AG08395 (cell line): ENCODE measurements at places on chromosomes 6 and 20.

DNA sequence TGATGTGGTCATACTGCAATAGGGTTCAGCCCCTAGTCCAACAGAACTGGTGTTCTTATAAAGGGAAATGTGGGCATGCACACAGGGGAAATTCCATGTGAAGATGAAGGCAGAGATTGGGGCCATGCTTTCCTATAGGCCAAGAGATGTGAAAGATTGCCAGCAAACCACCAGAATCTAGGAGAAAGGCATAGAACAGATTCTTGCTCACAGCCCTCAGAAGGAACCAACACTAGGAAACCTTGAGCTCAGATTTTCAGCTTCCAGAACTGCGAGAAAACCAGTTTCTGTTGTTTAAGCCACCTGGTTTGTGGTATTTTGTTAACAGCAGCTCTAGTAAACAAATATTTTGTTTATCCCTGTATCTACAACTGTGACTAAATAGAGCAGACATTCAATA, 197.6 kb upstream of the CITED2 start:
- DNase-seq: no peak

DNA sequence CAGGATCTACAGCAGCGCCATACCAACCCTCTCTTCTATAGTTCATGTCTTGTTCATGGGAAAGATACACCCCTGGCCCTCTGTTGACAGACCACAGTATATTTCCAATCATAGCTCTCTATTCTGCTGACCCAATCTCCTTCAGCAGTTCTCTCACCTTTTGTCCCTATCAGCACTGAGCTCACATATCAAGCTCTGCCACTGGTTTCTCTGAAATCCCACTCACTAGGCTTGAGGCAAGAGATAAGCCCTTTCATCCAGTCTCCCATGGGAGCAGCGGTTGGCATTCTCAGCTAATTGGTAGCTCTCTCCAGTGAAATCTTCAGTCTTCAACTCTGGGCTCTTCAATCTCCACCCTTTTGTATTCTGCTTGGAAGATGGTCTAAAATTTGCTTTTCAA, 313.4 kb downstream of the GJA1 start:
- no peak for DNase-seq

GRCh38 chr20:25052255-25053194, 5.4 kb downstream of the ACSS1 start:
- peak; percentile 57 for DNase-seq

DNA sequence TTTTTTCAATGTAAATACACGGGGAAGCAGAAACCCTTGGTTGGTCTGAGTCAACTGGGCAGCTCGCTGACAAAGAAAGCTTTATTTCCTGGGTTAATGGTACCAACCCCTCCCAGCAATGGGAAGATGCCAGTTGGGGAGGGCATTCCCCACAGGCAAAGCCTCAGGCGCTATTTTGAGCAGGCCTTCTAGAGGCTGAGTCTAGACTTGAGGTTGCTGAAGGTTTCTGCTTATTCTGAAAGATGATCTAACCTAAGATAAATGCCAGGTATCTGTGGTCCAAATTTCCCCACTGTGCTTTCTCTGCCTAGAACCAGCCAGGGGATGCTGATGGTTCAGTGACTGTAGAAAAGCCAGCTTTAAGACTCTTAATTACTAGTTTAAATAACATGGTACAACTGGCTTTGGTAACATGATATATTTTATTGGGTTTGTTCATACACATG, 172.5 kb upstream of the JARID2 start:
- no peak for DNase-seq

DNA sequence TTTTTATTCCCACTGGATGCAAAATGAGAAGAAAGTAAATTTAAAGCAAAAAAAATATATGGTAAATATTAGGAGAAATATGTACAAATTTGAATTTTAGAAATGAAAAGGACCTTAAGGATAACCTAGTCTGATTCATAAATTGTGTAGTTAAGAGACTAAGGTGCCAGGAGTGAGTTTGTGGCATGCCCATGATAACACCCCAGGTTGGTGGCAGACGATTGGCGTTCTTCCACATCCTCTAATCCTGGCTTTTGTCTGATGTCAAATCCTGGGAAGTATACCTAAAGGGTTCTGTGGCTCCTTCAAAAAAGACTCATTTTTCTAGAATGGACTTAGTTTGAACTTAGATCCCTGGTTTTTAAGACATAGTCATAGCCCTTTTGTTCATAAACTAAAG, 62.2 kb downstream of the SAMD5 start:
- no peak for DNase-seq

- DNase-seq: no peak
Observed at GRCh38 chr6:126541806-126542491, 202.0 kb downstream of the CENPW start.

GRCh38 chr20:36261389-36262105, 25.3 kb downstream of the AAR2 start:
- DNase-seq: no peak

DNA sequence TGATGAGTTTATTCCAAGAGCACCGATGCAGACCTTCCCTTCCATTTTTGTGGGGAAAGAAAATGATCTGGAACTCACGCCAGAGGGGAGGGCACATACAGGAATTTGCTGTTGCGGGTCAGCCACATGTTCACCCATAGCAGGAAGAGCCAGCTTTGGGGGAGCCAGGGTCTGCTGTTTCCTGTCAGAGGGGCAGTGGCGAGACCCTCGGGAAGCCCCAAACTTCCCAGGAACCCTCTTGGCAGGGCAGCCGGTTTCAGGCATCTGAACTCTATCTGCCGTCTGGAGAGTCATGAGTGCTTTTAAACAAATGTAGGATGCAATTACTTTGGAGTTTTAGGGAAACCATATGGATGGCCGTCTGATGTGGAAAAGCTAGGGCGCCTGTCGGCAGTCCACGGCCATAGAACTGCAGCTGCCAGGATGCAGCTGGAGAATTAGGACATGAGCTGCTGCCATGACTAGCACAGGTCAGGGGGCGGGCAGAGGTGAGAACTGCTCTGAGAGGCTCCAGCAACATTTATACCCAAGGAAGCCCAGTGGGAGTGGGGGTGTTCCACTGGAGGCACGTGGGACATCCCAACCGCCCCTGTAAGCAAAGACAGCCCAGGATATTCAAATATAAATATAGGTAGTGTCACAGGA, 14.8 kb upstream of the SERPINB9 start:
- no peak for DNase-seq

DNA sequence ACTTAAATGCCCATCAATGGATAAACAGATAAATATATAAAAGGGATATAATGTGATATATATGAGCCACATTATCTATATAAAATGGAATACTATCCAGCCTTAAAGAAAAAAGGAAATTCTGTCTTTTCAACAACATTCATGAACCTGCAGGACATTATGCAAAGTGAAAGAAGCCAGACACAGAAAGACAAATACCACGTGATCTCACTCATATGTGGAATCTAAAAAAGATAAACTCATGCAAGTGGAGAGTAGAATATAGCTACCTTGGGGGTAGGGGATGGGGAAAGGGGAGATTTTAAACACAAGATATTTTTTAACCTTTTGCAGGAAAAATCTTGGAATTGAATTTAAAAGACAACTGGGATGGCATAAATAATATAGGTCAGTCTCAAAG, 1.5 kb upstream of the OR2J1 start:
- no peak for DNase-seq

- no peak for DNase-seq
Observed at GRCh38 chr6:42354702-42355101, 97.0 kb downstream of the TRERF1 start.

DNA sequence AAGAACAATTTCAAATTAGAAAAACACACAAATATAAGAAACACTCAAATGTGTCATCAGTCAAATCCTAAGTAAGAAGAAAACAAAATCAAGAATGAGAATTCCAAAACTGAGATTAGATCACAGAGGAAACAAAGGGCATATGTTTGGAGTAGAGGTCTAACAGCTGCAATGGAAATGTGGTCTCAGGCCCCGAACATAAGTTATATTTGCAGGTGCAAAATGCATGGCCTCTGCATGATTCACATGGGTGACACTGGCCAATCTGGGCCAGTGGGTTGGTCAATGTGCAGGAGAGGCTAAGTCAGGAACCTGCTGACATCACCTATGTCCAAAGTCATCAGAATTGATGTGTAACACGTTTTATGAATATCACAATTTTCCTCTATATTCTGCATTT, 108.5 kb upstream of the MAP7 start:
- DNase-seq: no peak

GRCh38 chr20:63896264-63897105, 1.6 kb downstream of the DNAJC5 start:
- DNase-seq: peak; percentile 27

- DNase-seq: peak; percentile 70
Observed at GRCh38 chr6:150395388-150396009, 26.7 kb downstream of the IYD start.

- DNase-seq: peak; percentile 73
Observed at GRCh38 chr6:39707962-39708683, 17.1 kb downstream of the KIF6 start.

DNA sequence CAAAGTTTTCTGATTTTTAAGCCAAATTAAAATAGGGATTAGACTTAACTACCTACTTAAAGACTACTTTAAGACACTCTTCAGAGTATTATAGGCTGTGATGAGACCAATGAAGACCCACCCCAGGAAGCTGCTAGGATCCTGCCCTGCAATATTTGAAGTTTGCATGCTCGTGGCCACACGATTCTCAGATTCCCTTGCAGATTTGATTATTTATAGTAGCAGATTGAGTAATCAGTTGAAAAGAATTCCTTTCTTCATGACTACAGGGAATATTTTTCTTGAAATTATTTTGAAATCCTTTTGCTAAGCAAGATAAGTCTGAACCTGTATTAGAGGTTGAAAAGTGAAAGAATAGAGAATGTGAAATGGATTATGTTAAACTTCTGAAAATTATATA, 122.3 kb downstream of the B3GAT2 start:
- DNase-seq: peak; percentile 28

DNA sequence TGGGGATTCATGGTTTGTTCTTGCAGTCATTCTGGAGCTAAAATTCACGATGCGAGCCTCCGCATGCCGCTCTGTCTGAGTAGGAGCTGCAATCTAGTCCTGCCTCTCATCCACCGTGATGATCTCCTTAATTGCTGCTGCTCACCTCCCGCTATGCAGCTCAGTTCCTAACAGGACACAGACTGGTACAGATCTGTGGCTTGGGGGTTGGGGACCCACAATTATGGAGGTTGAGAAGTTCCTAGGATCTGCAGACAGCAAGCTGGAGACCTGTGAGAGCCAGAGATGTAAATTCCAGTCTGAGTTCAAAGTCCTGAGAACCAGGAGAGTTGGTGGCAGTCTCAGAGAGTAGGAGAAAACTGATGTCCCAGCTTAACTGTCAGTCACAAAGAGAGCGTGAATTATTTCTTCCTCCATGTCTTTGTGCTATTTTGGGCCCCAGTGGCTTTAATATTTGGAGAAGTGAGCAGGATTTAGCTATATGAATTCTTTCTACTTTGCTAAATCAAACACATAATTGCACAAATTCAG, 378.7 kb upstream of the MAN1A1 start:
- no peak for DNase-seq

GRCh38 chr6:27505209-27506027, 32.5 kb upstream of the ZNF184 start:
- DNase-seq: peak; percentile 17

DNA sequence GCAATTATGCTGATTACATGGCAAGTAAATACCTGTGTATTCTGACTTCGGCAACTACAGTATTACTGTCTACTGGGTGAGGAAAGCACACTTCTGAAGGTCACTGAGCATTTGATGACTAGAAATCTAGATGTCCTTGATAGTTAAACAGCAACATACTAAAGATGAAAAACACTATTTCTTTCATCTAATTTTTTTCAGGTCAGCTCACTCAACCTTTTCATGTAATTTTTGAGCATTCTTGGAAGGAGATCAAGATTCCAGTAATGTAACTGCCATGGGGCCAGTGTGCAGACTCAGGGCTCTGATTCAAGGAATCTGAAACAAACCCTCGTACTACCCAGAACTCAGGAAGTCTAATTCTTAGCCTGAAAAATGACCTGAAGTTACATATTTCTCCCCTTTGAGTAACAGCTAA, 222.6 kb upstream of the TAB2 start:
- no peak for DNase-seq

- no peak for DNase-seq
Observed at GRCh38 chr6:28295326-28295725, 14.0 kb downstream of the PGBD1 start.

DNA sequence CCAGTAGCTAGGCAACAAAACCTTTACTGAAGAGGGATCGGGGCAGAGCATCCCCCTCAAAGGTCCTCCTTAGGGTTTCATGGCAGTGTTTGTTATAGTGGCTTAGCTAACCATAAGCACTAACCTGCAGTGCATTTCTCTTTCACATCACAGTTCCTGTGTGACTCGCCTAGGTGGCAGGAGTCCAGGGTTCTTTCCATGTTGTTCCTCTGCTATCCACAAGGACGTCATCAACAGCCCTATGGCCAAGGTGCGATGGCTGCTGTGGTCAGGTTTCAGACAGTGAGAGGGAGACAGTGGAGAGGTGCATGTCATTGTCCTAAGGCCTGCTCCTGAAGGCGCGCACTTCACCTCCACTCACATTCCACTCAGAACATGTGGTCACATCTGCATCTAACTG, 38.8 kb upstream of the FOXA2 start:
- DNase-seq: no peak

GRCh38 chr20:8432435-8433148, 300.5 kb downstream of the PLCB1 start:
- DNase-seq: no peak

DNA sequence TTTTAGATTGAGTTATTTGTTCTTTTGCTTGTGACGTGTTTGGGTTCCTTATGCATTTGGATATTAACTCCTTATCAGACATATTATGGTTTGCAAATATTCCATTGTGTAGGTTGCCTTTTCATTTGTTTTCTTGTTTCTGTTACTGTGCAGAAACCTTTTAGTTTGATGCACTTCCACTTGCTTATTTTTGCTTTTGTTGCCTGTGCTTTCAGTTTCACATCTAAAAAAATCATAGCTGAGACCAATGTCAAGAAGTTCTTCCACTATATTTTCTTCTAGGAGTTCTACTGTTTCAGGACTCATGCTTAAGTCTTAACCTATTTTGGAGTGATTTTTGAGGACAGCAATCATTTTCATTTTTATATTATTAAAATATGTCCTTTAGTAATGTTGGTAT, 113.5 kb downstream of the EPM2A start:
- no peak for DNase-seq

GRCh38 chr6:20699402-20699801, 165.1 kb downstream of the CDKAL1 start:
- DNase-seq: no peak

- DNase-seq: peak; percentile 42
Observed at GRCh38 chr6:32854376-32855178, 585 bp downstream of the PSMB9 start.

DNA sequence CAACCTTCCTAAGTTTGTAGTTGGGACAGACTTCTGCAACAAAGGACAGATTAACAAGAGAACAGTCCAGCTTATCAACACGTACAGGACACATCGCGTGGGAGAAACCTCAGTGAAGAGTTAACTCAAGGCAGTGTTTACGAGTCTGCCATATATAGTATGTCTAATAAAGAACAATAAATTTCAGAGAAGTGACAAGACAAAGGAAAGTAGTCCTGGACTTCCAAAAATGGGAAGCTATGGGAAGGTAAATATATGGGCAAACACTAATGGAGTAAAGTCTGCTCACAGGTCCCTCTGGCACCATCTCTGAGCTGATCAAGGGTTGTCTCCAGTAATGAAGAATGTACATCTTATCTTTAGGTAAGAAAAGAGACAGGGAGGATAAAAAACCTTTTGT, 34.9 kb downstream of the GCM1 start:
- no peak for DNase-seq
